ENCODE measurements at places on chromosomes 1 and 21.
A peak's percentile ranks its signal among the peaks of the same experiment; 100 is the strongest.

GRCh38 chr1:234837713-234838112 is 227.7 kb upstream of the IRF2BP2 start:
- no peak for DNase-seq

- DNase-seq = no peak
Measured at GRCh38 chr21:31418377-31419001, 74.4 kb upstream of the TIAM1 start.

DNA sequence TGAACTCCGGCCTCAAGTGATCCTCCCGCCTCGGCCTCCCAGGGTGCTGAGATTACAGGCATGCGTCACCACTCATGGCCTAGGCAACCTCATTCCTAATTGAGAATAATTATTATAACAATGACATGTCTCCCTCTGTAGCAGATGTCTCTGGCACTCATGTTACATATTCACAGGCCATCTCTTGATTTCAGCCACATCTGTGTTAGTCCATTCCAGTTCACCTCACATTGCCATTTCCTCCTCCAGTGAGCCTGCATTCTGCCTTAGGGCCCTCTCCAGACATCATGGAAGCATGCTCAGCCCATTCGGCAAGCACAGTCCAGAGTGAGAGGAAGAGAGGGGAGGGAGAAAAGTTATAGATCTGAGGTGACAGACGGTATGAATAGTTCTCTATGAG is 32.5 kb downstream of the CDKN2C start:
- no peak for DNase-seq

GRCh38 chr1:240287722-240288121 is 196.0 kb downstream of the FMN2 start:
- no peak for DNase-seq

- no peak for DNase-seq
Measured at GRCh38 chr1:110620250-110620615, 14.1 kb upstream of the KCNA2 start.

DNA sequence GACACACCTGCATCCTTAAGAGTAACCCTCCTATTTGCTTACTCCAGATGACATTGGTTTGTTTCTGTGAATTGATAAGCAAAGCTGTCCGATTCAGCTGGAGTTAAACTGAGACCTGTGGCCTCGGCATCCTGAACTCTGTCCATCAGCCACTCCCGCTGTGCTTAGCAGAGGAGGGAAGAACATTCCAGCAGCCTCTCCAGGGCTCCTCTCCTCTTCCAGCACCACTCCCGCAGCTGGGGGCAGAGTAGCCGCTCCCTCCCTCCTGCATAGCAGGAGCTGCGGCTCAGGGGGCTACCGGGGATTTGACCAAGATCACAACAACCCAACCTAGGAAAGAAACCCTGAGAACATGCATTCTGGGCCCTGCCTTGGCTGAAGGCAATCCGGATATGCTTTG is 8.8 kb downstream of the LRRC38 start:
- DNase-seq = no peak

DNA sequence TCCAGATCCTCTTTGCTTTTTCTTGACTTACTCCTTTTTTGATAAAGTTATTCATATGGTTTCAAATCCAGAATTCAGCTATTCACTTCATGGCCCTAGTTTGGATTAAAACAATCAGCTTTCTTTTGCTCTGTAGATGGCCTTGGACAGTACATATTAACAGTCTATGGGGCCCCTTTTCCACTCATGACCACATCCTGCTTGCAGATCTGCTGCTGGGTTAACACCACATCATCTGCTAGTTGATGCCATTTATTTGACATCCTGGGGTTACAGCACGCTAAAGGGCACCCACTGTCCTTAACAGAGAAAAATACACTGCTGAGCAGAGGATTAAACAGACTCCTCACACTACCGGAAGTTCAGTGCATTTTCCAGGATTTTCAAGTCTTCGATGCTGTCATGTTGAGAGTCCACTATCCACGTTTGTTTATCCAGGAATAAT is 941 bp upstream of the IFI16 start:
- no peak for DNase-seq

- DNase-seq = peak; percentile 55
Measured at GRCh38 chr1:194076646-194077045, 890.2 kb upstream of the B3GALT2 start.

DNA sequence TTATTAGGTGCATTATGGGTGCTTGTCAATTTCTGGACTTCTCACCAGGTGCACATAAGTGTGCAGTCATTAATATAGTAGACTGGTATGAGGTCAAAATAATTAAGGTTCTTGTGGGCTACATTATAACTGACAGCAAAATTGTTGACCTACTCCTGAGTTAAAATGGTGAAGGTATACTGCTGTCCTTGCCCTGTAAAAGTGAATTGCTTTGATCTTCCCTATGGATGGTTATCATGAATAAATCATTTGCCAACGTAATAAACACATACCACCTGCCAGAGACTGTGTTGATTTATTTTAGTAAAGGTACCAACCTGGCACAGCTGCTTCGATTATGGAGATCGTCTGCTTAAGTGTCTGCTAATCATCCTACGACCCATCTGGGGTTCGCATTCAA is 201.6 kb upstream of the KCNK2 start:
- DNase-seq = no peak

DNA sequence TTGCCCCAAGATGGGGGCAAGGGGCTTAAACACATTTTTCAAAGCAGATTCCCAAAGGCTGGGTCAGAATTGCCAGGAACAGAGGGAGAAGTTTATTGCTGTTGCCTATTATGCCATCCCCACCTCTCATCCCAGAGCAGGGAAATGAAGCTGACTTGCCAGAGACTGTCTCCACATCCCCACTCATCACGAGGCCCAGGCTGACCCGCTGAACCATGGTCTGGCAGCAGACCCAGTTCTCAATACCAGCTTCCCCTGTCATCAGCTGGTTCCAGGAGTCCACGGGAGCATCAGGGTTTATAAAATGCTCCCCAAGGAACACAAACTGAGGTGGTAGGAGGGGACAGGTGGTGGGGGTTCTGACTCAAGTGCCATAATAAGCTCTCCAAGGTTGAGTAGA is 605.9 kb downstream of the NPHP4 start:
- no peak for DNase-seq

DNA sequence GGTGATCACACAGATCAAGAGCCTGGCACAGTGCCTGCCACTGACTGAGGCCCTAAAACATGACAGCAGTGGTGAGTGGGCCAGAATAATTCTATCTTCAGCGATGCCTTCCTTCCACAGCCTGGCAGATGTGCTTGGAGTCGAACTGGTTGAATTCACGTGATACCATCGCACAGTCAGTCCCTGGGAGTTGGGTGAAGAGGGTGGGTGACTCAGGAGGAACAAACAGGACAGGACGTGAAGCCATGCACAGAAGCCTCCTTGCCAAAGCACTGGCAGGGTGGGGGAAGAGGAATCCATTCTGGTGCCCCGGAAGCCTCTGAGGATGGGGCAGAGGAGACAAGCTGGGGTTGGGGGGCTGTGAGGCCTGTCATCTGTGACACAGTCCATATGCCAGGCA is 80.3 kb upstream of the WNT4 start:
- DNase-seq = no peak

DNA sequence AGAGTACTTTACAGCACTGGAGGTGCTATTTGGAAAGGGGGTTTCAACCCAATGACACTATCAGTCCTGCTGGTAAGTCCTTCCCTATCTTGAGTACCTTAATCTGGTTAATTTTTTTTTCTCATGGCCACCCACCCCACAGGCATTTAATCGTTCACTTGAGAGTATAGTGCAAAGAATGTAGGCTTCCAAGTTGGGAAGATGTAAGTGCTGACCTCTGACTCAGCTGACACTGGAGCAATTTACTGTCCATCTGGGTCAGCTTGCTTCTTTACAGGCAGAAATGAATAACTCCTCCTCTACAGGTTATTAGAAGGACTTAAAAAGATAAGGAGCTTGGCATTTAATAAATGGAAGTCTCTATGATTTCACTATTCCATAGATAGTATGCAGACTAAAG is 89.6 kb downstream of the AK5 start:
- DNase-seq = no peak

DNA sequence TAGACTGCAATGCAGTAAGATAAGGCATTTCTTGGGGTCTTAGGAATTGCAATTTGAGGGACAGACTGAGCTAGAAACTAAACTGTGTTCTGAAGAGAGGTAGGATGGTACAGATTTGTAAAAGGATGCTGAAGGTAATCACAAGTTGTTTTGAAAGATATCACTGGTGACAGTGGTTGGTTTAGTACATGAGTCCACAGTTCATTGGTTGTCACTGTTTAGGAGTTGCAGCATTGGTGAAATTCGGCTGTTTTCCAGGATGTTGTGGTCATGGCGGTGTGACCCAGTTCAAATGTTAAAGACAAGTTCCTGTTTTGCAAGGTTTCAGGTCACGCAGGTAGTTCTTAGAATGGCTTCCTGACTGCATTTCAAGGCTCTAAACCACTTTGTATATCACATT is 292.8 kb upstream of the B3GALT2 start:
- DNase-seq = no peak

DNA sequence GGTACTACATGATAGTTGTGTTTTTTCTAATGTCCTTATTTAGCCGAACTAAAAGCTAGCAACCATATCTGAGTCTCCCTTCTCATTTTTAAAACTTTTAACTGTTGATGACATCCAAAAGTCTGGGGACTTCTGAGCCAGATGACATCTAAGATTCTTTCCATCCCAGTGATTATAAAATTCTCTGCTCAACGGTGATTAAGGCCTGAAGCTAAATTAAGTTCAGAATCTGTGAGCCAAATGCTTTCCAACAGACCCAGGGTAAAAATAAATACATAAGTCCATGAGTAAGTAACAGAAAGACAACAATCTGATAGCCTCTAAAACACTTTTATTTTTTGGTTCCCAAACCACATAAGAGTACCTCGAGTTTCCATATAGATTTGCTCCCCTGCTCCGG is 13.1 kb upstream of the PTP4A2 start:
- no peak for DNase-seq

- DNase-seq = no peak
Measured at GRCh38 chr1:112520166-112520565, 11.4 kb downstream of the WNT2B start.

- DNase-seq = no peak
Measured at GRCh38 chr1:37036667-37037053, 2.3 kb upstream of the GRIK3 start.

DNA sequence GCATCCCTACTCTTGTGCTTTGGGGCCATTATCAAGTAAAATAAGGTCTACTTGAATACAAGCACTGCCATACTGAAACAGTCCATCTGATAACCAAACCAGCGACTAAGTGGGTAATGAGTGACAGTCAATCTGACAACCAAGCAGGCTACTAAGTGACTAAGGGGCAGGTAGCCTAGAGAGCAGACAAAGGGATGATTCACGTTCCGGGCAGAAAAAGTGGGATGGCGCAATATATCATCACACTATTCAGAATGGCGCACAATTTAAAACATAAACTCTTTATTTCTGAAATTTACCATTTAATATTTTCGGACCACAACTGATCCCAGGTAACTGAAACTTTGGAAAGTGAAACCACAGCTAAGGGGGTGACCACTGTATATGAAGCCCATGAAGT is 17.7 kb downstream of the NGF start:
- DNase-seq = no peak

DNA sequence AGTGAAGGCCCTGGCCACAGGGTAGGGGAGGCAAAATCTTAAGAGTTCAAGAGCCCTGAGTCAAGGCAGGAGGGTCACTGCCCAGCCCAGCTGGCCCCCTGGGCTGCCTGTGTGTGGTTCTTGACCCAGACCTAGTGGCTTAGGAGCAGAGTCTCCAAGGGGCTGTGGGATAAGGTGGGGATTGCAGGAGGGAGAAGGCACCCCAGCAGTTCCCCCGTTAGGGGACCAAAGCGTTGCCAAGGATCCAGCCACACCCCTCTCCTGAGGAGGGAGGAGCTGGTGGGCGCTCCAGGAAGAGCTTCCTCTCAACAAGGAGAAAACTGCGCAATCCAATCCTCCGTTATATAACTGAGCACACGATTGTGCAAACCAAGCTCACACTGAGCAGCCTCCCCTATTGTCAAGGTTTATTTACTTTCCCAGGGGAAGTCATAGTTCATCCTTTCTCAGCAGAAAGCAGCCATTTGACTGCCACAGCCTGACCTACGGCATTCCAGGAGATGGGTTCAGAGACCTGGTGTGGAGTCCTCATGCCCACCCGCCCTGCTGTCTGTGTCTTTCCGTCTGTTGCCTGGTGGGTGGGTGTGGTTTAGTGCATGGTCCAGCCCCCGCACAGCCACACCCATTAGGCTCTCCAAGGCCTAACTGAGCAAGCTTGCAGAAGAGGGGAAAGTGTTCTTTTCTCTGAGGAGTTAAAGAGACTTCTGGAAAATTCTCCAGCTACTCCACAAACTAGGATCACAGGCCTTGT is 3.5 kb downstream of the EPHX1 start:
- DNase-seq = peak; percentile 87

GRCh38 chr1:111208921-111209320 is 8.5 kb upstream of the DENND2D start:
- DNase-seq = no peak

DNA sequence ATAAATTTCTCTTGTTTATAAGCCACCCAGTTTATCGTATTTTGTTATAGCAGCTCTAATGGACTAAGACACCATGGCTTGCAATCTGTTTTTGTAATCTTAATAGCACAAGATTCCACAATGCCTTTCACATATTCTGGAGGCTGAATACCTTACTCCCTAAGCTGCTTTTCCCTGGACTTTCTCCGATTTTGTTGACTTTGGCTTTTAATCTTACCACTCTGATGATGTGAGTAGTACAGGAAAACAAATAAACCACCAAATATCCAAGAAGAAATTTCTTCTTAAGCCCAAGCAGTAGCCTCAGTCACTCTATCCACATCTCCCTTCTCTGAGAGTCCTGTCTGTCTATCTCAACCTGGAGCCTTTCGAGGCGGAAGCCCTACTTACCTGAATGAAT is 838.6 kb downstream of the LTN1 start:
- no peak for DNase-seq

DNA sequence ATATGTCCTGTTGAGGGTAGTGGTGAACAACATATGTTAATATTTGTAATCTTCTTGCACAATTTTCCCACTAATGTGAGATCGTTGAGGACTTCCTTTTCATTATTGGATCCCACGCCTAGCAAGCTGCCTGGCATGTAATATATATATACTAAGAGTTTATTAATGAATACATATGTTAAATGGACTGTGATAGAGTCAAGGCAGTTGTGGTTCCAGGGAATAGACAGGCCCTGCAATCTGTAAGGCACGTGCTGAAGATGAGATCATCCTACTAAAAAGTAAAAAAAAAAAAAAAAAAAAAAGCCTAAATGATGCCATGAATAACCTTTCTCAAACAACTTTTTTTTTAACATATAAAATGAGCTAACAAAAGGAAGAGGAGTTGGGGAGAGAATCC is 28.9 kb downstream of the PLPPR5 start:
- no peak for DNase-seq

DNA sequence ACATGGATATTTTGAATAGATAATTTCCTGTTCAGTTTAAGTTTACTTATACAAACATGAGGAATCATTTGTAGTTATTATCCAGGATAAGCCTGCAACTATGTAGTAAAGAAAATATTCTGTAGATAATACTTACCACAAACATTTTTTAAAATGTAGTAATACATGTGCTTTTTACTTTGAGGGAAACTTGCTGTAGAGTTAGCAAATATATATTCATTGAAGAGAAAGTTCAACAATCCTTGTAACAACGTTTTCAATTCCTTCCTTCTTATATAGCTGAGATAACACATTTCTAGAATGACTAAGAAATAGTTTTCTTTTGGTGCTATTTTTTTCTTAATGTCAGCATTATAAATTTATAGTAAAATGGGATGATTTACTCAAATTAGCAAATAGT is 664.6 kb upstream of the ADAMTS5 start:
- no peak for DNase-seq

All from A673 (cell line).